ENCODE measurements at places on chromosomes 13 and 19.

DNA sequence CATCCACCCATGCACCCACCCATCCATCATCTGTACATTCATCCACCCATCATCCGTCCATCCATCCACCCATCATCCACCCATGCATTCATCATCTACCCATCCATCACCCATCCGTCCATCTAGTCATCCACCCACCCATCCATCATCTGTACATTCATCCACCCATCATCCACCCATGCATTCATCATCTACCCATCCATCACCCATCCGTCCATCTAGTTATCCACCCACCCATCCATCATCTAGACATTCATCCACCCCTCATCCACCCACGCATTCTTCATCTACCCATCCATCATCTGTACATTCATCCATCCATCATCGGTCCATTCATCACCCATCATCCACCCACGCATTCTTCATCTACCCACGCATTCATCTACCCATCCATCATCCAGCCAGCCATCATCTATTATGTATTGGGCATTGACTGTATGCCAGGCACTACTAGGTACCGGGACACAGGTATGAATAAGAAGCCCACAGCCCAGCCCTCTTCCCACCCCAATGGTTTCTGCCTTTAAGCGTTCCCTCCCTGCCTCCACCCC, 16.7 kb upstream of the GALP start:
- no peak for DNase-seq

DNA sequence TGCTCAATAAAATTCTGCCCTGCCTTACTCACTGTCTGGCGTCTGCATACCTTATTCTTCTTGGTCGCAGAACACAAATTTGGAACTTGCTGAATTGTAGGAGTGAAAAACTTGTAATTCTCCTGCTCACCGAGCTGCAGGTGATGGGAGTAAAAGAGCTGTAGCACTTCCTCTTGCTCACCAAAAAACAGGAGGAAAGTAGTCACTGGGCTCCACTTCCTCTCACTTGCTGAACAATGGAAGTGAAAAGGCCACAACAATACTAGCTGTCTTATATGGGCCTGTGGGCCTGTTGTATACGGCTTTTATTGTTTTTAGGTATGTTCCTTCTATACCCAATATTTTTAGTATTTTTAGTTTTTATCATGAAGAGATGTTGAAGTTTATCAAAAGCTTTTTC, 978.7 kb downstream of the SLITRK5 start:
- DNase-seq = no peak

DNA sequence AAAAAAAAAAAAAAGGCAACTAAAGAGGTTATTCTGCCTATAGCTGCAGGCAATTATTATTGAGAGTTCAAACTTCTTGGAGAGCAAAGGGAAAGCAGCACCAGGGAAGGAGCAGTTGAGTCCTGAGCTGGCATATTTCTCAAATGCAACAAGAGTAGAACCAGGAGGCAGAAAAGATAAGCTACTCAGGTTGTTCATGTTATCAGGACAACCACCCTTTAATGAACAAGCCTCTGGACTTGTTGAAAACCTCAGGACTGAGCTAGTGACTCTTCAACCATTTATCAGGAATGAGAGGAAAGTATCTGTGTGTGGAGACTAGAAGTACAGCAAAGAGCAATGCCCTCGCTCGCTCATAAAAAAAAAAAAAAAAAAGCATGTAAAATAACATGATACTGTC, 183.0 kb downstream of the KCTD12 start:
- DNase-seq = no peak

- DNase-seq = peak; percentile 3
Measured at GRCh38 chr13:109162248-109163036, 533.0 kb downstream of the MYO16 start.

- no peak for DNase-seq
Measured at GRCh38 chr19:7857727-7858108, 16.5 kb downstream of the PRR36 start.

DNA sequence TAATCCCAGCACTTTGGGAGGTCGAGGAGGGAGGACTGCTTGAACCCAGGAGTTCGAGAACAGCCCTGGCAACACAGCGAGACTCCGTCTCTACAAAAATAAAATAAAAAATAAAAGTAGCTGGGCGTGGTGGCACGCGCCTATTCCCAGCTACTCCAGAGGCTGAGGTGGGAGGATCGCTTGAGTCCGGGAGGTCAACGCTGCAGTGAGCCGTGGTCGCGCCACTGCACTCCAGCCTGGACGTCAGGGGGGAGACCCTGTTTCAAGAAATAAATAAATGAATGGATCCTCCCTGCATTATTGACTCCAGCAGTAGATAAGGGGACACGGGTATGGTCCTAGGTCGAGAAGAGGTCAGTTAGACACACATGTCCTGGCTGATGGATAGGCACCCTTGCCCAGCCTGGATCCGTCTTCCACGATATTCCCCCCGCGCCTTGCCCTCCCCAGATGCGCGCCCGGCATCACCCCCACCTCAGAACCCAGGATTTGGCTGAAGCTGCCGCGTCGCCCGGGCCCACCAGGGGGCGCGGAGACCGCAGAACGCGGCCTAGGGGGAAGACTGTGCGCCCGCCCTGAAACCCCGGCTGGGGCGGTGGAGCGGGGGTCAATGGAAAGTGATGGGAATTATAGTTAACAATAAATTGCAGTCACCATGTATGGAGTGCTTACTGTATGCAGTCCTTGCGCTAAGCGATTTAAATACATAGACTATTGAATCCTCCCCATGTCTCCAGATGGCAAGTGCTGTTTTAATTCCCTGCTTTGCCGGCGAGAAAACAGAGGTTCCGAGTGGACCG, 2.1 kb upstream of the HOOK2 start:
- peak; percentile 71 for DNase-seq

- DNase-seq = no peak
Measured at GRCh38 chr13:30810261-30810701, 74.9 kb downstream of the ALOX5AP start.

- DNase-seq = no peak
Measured at GRCh38 chr19:54392105-54392504, 23.2 kb upstream of the TTYH1 start.

DNA sequence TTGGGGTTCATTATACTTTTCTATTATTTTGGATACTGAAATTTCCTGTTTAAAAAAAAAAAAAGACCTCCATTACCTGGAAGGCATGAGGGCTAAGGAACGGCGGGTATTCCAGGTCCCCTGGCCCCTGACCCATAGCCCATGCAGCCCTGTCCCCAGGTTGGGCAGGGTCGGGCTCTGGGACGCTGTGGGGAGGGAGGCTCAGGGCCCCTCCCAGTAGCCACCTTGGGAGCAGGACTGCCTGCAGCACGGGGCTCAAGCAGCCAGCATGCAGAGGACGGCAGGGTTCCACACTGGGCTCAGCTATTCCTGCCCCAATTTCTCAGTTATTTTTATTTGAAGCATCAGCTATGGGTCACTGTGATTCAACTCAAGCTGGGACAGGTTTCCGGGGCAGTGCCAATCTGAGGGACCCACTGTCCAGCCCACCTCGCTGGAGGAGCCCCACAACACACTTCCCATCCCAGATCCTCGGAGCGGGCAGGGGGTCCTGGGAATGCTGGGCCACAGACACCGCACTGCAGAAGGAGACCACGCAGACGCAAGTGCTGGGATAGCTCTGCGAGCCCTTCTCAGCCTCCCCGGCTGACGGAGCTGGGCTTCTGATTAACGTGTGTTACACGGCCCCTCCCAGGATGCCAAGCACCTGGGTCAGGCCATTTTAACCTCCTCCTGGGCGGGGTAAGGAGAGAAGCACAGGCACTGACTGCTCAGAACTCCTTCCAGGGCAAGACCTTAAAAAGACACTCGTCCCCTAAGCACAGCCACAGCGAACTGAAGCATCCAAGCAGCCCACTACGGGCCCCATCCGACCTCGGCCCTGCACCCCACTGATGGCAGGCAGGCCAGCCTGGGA, 60.1 kb downstream of the PEPD start:
- no peak for DNase-seq

GRCh38 chr13:46526100-46526735, 26.8 kb upstream of the LRCH1 start:
- no peak for DNase-seq

GRCh38 chr19:12646551-12646950, 20.0 kb downstream of the MAN2B1 start:
- DNase-seq = no peak

- DNase-seq = no peak
Measured at GRCh38 chr13:113904411-113904810, 40.5 kb upstream of the GAS6 start.
